ENCODE measurements at places on chromosomes 2 and 18.

DNA sequence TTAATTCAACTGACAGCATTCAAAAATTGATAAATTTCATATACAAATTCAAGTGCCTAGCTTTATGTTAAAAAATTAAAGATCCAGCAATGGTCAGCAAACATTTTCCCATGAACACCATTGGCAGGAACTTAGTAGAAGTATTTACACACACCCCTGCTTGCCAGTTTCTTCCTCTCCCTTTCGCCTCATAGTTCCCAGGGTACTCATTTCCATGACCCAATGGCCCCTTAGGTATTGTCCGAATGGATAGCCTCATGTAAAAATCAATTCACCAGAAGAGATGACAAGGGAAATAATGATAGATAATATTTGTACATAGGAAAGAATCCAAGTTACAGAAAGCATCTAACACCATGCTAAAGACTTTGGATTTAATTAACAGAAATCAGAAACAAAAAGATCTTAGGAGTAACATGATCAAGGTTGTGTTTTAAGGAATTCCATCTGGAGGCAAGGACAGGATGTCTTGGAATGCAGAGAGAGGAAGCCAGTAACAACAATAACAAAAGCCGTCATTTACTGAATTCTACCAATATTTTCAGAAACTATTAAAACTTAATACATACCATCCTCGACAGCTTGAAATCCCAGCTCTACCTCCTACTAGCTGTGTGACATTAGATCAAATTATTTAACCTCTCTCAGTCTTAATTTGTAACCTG, 423.0 kb downstream of the IRS1 start:
- no peak for DNase-seq

- DNase-seq: no peak
These were observed 16.3 kb downstream of the SLC3A1 start for GRCh38 chr2:44291281-44292248.

DNA sequence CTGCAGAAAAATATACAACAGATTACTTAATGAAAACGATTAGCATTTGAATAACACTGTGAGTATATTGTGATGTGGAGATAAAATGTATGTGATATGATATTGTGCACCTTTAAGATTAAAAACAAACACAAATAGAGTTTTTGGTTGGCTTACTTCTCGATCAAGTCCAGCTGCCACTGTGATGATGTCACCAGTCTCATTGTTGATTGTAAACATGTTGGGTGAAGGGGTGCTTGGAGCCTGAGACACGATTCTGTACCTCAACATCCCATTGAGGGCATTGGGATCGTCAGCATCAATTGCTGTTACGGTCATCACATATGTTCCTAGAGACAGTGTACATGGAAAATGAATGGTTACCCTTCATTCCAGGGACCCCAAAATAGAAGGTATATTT, 174.1 kb downstream of the CDH2 start:
- no peak for DNase-seq

GRCh38 chr2:155404433-155405002, 706.0 kb downstream of the KCNJ3 start:
- no peak for DNase-seq

DNA sequence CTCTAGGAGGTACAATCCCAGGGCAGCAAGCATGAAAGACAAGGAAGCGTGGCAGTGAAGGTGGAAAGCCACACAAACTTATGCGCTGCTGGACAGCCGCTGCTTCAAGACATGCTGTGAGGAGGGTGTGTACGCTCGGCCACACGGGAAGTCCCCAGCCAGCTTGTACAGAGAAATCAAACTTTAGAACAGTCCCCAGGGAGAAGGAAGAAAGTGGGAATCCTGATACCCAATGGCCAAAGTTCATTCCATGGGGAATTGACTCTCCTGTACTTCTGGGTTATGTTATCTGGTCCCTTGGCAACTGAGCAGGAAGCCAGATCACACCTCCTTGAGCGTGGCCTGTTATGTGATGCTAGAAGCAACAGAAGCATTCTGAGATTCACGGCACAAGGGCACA, 86.1 kb upstream of the BOD1L2 start:
- DNase-seq: no peak

DNA sequence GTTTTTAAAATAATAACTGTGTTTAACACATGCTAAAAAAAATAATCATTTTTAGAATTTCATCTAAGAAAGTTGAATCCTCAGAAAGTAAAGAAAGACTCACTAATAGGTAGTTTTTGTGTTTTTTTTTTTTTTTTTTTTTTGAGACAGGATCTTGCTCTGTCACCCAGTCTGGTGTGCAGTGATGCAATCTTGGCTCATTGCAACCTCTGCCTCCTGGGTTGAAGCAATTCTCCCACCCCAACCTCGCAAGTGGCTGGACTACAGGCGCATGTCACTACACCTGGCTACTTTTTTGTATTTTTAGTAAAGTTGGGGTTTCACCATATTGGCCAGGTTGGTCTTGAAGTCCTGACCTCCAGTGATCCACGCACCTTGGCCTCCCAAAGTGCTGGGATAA, 7.1 kb downstream of the CKAP2L start:
- DNase-seq: no peak

DNA sequence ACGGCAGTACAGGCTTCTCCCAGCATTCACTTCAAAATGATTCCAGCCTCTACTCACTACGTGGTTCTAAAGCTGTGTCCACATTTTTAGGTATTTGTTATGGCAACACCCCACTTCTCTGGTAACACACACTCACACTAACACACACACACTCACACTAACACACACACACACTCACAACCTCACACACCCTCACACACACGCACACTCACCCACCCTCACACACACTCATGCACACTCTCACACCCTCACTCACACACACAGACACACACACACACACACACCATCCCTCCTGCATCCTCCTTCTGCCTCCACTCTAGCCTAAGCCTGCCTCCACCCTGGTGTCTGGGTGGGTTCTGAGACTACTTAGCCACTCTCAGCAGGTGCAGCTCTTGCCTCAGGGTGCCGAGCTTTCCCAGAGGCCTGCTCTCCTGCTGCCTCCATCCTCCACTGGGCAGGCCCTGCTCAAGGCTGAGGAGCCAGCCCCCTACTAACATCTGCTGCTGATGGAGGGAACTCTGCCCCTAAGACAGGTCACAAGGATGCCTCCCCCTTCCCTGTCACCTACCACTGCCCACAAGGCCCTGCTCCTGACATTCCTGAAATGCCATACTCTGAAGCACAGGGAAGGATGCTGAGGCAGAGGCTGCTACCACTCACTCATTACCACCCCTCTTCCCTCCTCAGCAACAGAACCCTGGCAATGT, 63.9 kb downstream of the NCAPH start:
- no peak for DNase-seq

DNA sequence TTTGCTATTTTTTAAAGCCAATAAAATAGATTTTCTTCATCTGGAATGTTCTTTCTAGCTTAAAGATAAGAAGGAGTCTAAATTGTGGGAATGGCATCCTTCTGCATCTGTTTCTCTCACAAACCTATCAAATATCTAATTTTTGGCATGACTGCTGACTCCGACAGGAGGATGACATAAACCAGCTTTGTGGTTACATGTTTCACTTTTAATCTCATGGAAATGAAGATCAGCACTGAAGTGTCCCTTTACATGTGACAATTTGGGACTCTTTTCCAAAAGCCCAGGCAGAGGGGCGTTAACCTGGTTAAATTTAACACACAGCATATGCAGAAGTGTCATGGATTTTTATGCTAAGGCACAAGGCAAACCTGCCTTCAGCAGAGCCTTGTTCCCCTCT, 694.7 kb downstream of the ARHGAP15 start:
- DNase-seq: no peak

DNA sequence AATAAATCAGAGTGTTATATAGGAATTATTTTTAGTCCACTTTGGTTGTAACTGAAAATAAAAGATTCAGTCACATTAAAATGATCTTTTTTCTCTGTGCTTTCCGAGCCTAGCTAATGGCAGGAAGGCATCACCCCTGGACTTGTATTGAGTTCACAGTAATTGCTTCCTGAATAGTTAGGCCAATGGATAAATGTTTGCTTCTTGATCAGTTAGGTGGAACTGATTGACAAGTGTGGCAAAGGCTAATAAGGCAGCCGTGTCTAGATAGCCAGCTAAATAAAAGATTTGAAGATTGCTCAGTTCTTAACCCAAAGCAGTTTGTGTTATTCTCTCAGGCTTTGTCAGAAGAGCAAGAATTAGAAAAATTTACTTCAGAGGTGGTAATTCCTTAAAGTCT, 20.8 kb downstream of the FAM171B start:
- DNase-seq: no peak

DNA sequence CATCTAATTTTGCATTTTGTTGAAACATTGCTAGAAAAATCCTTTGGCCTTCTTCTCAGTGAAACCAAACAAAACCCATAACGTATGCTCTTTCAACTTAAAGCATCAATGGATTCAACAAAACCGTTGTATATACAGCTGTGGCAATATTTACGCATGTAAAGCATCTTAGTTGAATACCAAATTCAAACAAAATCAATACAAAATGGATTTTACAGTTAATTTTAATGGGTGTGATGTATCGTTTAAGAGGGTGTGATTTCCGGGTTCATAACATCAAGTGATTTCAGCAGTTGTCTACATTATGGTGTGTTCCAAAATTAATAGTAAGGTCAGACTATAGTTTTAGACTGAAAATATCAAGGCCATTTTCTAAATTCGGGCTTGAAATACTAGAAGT, 198.2 kb downstream of the TGIF1 start:
- no peak for DNase-seq

DNA sequence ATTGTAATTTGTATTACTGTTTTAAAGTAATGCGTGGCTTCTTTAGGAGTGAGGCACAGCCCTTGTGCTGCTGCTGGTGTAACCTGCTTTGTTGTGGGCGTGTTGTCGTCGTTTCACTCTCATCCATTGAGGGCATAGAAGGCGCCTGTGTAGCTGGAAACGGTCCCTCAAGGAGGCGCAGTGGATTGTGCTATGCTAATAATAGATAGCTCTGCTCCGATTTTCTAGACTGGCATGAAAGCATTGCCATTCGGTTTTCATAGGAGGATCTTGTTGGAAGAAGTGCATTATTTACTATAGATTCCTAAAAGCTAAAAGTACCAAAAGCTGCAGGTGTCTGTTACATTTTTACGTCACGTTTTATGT, 17.9 kb downstream of the RAB12 start:
- no peak for DNase-seq

- no peak for DNase-seq
These were observed 8.0 kb downstream of the SP100 start for GRCh38 chr2:230423851-230424458.

- DNase-seq: no peak
These were observed 401.6 kb downstream of the SLC4A3 start for GRCh38 chr2:220029013-220029412.

- DNase-seq: no peak
These were observed 100.3 kb upstream of the TFPI start for GRCh38 chr2:187654535-187654934.

DNA sequence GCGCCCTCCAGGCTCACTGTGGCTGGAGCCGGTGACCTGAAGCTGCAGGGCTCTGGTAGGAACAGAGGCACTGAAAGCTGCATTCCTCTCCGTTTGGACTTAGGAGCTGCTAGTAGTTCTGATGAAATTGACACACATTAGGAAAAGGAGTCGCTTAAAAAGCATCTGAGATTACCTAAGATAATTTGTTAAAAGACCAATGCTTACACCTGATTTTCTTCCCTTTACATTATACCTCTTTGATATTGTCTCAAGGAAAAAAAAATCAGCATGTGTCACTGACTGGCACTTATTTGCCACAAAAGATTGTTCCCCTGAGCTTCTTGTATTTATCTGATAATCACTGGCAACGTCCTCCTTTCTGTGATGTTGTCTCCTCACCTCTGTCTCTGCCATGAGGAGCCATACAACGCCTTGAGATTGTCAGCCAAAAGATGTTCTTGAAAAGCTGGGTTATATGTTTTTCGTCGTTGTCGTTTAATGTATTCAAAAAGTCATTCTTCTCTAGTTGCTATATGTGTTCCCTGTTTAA, 618 bp upstream of the CHN1 start:
- no peak for DNase-seq

DNA sequence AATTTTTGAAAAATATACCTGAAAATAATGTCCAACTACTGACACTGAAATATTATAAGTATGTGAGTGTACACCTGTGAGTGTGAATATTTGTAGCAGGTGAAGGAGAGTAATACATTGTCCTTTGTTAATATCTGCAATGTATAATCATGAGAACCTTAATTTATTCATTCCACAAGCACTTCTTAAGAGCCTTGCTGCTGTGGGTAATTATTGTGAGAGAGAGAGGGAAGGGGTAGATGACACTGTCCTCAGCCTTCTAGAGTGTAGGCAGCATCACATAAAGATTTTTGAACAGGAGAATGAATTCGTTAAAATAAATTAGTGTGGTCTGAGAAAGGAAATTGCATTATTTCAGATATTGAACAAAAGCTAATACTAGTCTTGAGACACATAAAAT, 157.2 kb downstream of the MAP2 start:
- no peak for DNase-seq

DNA sequence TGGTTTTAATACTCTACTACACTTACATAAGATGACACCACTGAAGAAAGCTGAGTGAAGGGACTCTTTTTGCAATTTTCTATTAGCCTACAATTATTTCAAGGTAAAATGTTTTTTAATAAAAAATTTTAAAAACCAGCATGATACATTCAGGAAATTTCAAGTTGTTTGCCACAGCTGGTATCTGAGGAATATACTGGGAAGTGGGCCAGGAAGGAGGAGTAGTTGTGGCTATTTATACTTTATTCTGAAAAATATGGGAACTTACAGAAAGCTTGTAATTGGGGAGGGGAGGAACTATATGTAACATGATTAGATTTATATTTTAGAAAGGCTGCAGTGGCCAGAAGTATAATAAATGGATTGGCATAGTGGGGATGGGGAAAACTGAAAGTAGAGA, 40.8 kb downstream of the WDR35 start:
- DNase-seq: no peak

DNA sequence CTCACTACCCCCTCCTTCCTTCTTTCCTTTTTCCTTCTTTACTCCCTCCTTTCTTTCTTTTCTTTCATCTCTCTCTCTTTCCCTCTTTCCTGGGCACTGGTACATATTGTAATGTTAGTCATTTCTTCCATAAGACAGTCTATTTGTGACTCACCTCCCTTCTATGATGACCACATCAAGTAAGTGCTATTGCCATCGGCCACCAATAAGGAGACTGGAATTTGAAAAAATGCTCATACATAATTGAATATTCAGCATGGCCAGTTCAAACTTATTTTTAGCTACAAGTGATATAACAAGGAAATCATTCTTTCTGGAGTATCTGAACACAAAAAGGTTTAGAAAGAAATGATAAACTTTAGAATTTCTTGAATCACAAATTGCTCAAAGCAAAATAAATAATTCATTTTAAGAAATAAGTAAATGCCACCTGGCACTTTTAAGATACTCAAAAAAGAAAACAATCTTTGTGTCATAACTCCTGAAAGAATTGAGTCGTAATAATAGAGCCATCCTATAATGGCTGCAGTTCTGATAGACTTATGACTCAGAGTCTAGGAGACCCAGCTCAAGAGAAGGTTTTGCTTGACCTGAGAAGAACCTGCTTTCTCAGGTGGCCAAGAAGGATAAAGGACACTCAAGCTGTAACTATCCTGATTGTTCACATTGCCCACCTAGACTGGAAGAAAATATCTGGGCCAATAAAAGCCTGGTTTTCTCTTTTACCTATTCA, 51.6 kb upstream of the CCBE1 start:
- DNase-seq: no peak

Measured in activated CD8-positive, alpha-beta memory T cell treated with anti-CD3 and anti-CD28 coated beads, Interleukin-2, amount 50 U/mL, for 4 hours (primary cell).